ENCODE measurements at places on chromosomes 1 and 21. TPM values are rescaled to one million over a fixed set of nuclear protein-coding genes. Genes with fewer than 3 reads are reported as not detected.

- H3K27ac ChIP-seq = peak overlapping the region; percentile 77
- H3K4me1 ChIP-seq = peaks cover 96% of the 10 kb centered on the region
- no peak for DNase-seq
- peaks cover 58% of the 10 kb centered on the region for H3K36me3 ChIP-seq
Observed at GRCh38 chr1:207814469-207814868, 62.6 kb downstream of the CD46 start.

- H3K27me3 ChIP-seq = no peaks in the 10 kb centered on the region
- H3K4me1 ChIP-seq = no peaks in the 10 kb centered on the region
- H3K4me3 ChIP-seq = no peak overlapping the region
- H3K36me3 ChIP-seq = no peaks in the 10 kb centered on the region
- no peak overlapping the region for H3K27ac ChIP-seq
- DNase-seq = no peak
Observed at GRCh38 chr1:67834246-67834877, 1.1 kb upstream of the GNG12 start.

- no peak overlapping the region for H3K4me3 ChIP-seq
- peaks cover 6% of the 10 kb centered on the region for H3K27me3 ChIP-seq
Observed at GRCh38 chr1:169584483-169585144, 1.7 kb downstream of the F5 start.

DNA sequence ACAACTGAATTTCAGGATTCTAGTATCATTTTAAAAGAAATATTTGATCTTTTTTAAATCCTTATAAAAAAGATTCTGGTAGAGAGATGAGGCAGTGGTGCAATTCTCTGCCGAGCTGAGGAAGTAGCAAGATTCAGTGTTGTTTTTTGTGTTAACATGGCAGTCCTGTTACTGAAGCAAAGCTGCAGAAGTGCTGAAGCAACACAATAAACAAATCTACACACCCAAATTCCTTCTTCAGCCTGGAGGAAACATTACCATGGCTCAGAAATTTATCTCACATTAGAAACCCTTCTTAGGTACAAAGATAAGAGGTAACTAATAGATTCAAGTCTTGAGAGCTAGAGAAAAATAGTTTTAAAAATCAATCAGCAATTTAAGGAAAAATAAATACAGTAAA lies 216.0 kb downstream of the DENND1B start:
- no peak for DNase-seq
- H3K27ac ChIP-seq = peak overlapping the region; percentile 7
- H3K4me3 ChIP-seq = no peak overlapping the region
- peaks cover 3% of the 10 kb centered on the region for H3K4me1 ChIP-seq
- H3K36me3 ChIP-seq = no peaks in the 10 kb centered on the region

DNA sequence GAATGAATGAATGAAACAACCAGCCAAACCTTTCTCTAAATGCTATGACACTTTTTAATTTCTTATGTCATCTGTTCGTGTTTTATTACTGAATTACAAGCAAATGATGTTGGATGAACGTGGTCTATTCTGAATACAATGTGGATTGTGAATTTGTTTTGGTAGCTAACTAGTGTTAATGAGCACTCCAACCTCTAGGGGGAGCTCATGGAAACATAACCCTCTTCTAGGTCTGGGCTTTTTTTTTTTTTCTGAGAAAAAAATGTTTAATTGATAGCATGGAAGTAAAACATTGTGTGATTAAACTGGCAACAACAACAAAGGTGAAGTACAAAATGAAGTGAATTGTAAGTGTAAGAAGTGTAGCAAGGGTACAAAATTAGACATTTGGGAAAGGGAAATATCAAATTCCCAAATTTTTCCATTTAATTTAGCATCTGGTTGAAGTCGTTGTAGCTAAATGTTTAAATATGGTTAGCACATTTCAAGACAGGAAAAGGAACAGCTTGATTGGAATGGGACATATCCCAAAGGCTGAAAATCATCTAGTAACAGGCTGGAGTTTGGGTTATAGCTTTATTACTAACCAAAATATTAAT lies 42.6 kb upstream of the PTGS2 start:
- H3K27me3 ChIP-seq = no peaks in the 10 kb centered on the region
- no peak overlapping the region for H3K27ac ChIP-seq
- no peak overlapping the region for H3K4me3 ChIP-seq
- H3K36me3 ChIP-seq = no peaks in the 10 kb centered on the region

- no peak overlapping the region for H3K4me3 ChIP-seq
- no peak for DNase-seq
- no peaks in the 10 kb centered on the region for H3K36me3 ChIP-seq
- H3K4me1 ChIP-seq = no peaks in the 10 kb centered on the region
Observed at GRCh38 chr1:94084547-94084946, 36.4 kb downstream of the ABCA4 start.

- DNase-seq = no peak
- H3K4me1 ChIP-seq = peaks cover 8% of the 10 kb centered on the region
- H3K4me3 ChIP-seq = no peak overlapping the region
- H3K27me3 ChIP-seq = no peaks in the 10 kb centered on the region
- no peak overlapping the region for H3K27ac ChIP-seq
Observed at GRCh38 chr1:22101199-22101598, 41.7 kb downstream of the WNT4 start.

DNA sequence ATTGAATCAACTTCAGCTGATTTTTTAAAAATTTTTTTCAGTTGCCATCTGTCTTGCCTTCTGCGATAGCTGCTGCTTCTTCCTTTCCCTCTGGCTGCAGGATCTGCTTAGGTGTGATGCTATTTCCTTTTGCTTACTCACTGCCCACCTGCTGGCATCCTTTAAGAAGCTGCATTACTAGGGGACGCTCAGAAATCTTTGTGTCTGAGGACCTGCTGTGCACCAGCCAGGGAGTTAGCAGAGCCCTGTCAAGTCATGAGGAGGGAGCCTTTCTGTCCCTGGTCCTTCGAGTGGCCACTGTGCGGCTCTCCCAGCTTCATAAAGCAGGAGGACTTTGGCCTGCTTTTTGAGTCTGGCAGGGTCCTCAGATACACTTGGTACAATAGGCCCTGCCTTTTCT lies 327.8 kb downstream of the USH2A start:
- no peaks in the 10 kb centered on the region for H3K4me1 ChIP-seq
- no peaks in the 10 kb centered on the region for H3K27me3 ChIP-seq
- no peaks in the 10 kb centered on the region for H3K36me3 ChIP-seq
- H3K27ac ChIP-seq = no peak overlapping the region
- H3K4me3 ChIP-seq = no peak overlapping the region
- no peak for DNase-seq

GRCh38 chr21:32378956-32379355 lies 13.9 kb downstream of the URB1 start:
- peaks cover 12% of the 10 kb centered on the region for H3K4me1 ChIP-seq
- H3K27me3 ChIP-seq = no peaks in the 10 kb centered on the region
- H3K27ac ChIP-seq = no peak overlapping the region
- H3K36me3 ChIP-seq = peaks cover 96% of the 10 kb centered on the region
- no peak overlapping the region for H3K4me3 ChIP-seq
- DNase-seq = no peak

- no peak overlapping the region for H3K27ac ChIP-seq
- H3K4me1 ChIP-seq = no peaks in the 10 kb centered on the region
- DNase-seq = no peak
- no peaks in the 10 kb centered on the region for H3K27me3 ChIP-seq
Observed at GRCh38 chr1:108811611-108812010, 45.3 kb downstream of the AKNAD1 start.

DNA sequence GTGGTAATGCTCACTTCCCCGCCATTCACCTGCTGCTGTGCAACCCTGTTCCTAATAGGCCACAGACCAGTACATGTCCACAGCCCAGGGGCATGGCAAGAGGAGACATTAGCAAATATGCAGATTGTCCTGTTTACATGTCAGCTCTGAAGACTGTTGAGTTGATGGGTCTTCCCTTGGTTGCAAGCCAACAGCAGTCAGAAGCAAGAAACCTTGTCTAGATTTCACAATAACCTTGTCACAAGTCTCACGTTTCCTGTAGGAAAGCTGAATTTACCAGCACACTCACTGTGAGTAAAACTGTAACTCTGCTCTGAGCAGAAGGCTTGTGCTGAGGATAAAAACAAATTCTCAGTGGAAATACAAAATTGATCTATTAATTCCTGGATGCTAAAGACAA lies 195.1 kb downstream of the HLX start:
- H3K4me1 ChIP-seq = no peaks in the 10 kb centered on the region
- no peaks in the 10 kb centered on the region for H3K27me3 ChIP-seq
- H3K27ac ChIP-seq = no peak overlapping the region
- H3K4me3 ChIP-seq = no peak overlapping the region

- H3K36me3 ChIP-seq = no peaks in the 10 kb centered on the region
- no peak overlapping the region for H3K4me3 ChIP-seq
- no peak for DNase-seq
- H3K27ac ChIP-seq = no peak overlapping the region
- H3K27me3 ChIP-seq = no peaks in the 10 kb centered on the region
- H3K4me1 ChIP-seq = peaks cover 38% of the 10 kb centered on the region
Observed at GRCh38 chr21:45344576-45344975, 56.9 kb upstream of the POFUT2 start.

DNA sequence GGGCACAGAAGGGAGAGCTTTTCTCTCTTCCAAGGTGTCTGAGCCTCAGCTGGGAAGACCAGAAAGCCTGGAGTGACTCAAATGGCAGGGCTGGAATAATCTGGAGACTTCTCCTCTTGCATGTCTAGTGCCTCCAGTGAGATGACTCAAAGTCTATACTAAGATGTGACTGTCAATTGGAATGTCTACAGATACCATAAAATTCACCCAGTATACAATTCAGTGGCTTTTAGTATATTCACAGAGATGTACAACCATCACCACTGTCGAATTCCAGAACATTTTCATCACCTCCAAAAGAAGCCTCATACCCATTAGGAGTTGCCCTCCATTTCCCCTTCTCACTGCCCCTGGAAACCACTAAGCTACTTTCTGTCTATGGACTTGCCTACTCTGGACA lies 47.9 kb upstream of the CNN3 start:
- DNase-seq = no peak
- H3K27ac ChIP-seq = no peak overlapping the region
- H3K36me3 ChIP-seq = no peaks in the 10 kb centered on the region

DNA sequence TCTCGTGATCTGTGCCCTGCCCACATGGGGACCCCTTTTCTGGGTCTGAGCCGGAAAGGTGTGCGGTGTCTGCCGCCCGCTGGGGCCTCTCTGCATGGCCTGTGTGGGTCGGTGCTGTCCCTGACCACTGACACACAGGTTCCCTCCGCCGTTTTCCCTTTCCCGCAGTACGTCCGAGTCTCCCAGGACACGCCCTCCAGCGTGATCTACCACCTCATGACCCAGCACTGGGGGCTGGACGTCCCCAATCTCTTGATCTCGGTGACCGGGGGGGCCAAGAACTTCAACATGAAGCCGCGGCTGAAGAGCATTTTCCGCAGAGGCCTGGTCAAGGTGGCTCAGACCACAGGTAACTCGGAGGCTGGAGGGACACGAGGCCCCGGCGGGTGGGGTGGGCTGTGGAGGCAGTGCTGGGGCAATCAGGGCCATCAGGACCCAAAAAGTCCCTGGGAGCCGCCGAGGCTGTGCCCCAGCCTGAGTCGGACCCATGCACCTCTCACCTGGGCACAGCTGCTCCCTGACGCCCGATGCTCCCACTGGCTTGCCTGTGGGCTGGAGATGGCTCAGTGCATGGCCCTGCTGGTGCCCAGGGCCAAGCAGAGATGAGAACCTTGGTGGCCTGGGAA lies 13.3 kb downstream of the TRPM2 start:
- no peak overlapping the region for H3K27ac ChIP-seq
- H3K27me3 ChIP-seq = no peaks in the 10 kb centered on the region
- no peak overlapping the region for H3K4me3 ChIP-seq
- DNase-seq = no peak

- H3K27ac ChIP-seq = no peak overlapping the region
- no peaks in the 10 kb centered on the region for H3K27me3 ChIP-seq
- DNase-seq = no peak
- no peak overlapping the region for H3K4me3 ChIP-seq
- H3K36me3 ChIP-seq = no peaks in the 10 kb centered on the region
Observed at GRCh38 chr21:32483293-32483595, 70.7 kb downstream of the EVA1C start.

- H3K27me3 ChIP-seq = no peaks in the 10 kb centered on the region
- DNase-seq = no peak
- H3K36me3 ChIP-seq = no peaks in the 10 kb centered on the region
- H3K4me1 ChIP-seq = peaks cover 52% of the 10 kb centered on the region
- H3K27ac ChIP-seq = peak overlapping the region; percentile 61
Observed at GRCh38 chr1:184891440-184891839, 82.9 kb downstream of the NIBAN1 start.

- H3K27me3 ChIP-seq = no peaks in the 10 kb centered on the region
- no peak overlapping the region for H3K4me3 ChIP-seq
- H3K36me3 ChIP-seq = no peaks in the 10 kb centered on the region
Observed at GRCh38 chr1:89698020-89698560, 65.2 kb downstream of the LRRC8C start.

The SLC6A17 gene
- total RNA-seq = 0.26 TPM

The DISP3 gene
- total RNA-seq = not detected

The NKAIN1 gene
- total RNA-seq = not detected

The SYT11 gene
- total RNA-seq = 11.0 TPM

The DMRTA2 gene
- total RNA-seq = not detected

The CATSPERE gene
- 0.19 TPM for total RNA-seq
